ENCODE measurements at places on chromosomes 16 and 17.

GRCh38 chr17:42568341-42569111 lies 1.6 kb downstream of the MLX start:
- no peak for DNase-seq

GRCh38 chr16:57883953-57884654 lies 81.8 kb upstream of the KIFC3 start:
- no peak for DNase-seq

- no peak for DNase-seq
These were observed 3.6 kb downstream of the SDK2 start for GRCh38 chr17:73640691-73641090.

- DNase-seq = no peak
These were observed 34.4 kb downstream of the HNF1B start for GRCh38 chr17:37710344-37710886.

- DNase-seq = no peak
These were observed 357.9 kb downstream of the CNTNAP4 start for GRCh38 chr16:76634847-76635697.

GRCh38 chr17:13503526-13503925 lies 98.2 kb downstream of the HS3ST3A1 start:
- DNase-seq = no peak

- no peak for DNase-seq
These were observed 165.2 kb downstream of the VPS53 start for GRCh38 chr17:549177-550040.

DNA sequence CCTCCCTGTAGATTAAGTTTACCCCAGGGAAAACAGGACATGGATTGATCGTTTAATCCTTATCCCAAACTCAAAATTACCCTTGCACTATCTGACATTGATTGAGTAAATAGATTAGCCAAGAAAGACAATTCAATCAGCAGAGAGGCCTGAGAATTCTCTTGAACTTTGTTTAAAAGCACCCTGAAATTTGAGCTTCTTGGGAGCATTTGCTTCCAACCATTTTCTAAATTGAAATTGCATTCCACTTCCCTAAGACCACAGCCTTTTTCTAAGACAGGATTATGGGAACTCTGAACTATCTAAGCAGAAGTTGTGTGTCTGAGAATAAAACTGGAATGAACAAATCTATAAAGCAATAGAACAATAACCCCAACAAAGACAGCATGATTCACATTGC lies 76.6 kb upstream of the TNRC6A start:
- DNase-seq = no peak

GRCh38 chr17:67821871-67822367 lies 3.4 kb upstream of the BPTF start:
- DNase-seq = no peak

GRCh38 chr16:75273054-75273925 lies 21.9 kb upstream of the BCAR1 start:
- DNase-seq = no peak
